ENCODE measurements at places on chromosomes 2 and 18. TPM values are rescaled to one million over a fixed set of nuclear protein-coding genes. Genes with fewer than 3 reads are reported as not detected.

DNA sequence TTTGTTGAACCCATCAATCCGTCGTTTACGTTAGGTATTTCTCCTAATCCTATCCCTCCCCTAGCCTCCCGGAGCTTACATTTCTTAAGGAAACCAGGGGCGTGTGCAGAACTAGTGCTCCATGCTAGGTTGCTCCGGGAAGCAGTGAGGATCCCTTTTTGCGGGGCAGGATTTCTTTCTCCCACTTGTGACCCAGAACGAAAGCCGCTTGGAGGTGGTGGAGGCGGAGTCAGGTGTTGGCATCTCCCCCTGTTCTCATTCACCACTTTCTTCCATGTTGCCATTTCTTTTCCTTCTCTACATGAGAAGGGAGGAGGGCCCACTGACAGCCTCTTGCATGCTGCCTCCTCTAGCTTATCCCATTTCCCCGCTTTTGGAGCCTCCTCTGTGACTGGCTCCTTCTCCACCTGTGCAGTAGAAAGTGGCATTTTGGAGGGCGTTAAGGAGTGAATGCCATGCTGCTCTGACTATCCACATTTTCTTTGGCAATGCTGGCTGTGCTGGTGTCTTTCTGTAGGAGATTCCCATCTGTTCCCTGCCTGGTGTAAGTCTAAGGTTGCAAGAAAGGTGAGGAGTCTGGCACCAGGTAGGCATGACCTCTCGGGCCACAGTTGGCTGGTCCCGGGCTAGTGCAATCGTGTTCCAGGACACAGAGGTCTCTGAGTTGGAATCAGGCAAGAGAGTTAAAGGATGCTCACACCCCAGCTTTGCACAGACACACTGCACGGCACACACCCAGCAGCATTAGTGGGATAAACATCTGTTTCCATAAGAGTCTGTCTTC is 89.5 kb downstream of the ACKR3 start:
- DNase-seq = no peak

GULP1 gene
- polyA plus RNA-seq = 59.4 TPM

FBXO15 gene
- polyA plus RNA-seq = 3.3 TPM

- no peak for DNase-seq
Measured at GRCh38 chr18:78296166-78296565, 683.5 kb upstream of the SALL3 start.

Data from renal pelvis (tissue), 12 donors.